ENCODE measurements at places on chromosomes 5 and 9.
A peak's percentile ranks its signal among the peaks of the same experiment; 100 is the strongest.

GRCh38 chr5:151213803-151214613 lies 9.9 kb downstream of the CCDC69 start:
- peak; percentile 91 for DNase-seq

- no peak for DNase-seq
Observed at GRCh38 chr5:44619875-44620610, 188.7 kb upstream of the MRPS30 start.

GRCh38 chr9:25678846-25679360 lies 659 bp upstream of the TUSC1 start:
- no peak for DNase-seq

DNA sequence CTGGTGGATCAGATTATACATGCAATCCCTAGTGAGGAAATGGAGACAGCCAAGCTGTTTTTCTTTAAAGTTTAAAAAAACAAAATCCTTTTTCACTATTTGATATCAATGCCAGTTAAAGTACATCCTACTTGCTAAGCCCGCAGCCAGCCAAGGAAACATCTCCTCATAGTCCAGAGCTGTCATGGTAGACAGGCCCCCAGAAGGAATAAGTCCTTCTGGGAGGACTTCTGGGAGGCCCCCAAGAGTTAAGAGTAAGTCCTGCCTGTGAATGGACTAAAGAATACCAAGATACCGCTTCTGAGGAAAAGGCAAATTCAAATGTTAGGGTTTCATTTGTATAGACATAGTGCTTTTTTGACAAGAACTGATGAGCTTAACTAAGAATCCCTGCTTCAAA lies 38.3 kb downstream of the MOCS2 start:
- DNase-seq: no peak

GRCh38 chr5:64682608-64683007 lies 7.7 kb upstream of the SHISAL2B start:
- DNase-seq: no peak

GRCh38 chr9:135787317-135787716 lies 85.3 kb downstream of the KCNT1 start:
- no peak for DNase-seq

GRCh38 chr5:154849791-154850201 lies 607 bp downstream of the FAXDC2 start:
- DNase-seq: no peak

DNA sequence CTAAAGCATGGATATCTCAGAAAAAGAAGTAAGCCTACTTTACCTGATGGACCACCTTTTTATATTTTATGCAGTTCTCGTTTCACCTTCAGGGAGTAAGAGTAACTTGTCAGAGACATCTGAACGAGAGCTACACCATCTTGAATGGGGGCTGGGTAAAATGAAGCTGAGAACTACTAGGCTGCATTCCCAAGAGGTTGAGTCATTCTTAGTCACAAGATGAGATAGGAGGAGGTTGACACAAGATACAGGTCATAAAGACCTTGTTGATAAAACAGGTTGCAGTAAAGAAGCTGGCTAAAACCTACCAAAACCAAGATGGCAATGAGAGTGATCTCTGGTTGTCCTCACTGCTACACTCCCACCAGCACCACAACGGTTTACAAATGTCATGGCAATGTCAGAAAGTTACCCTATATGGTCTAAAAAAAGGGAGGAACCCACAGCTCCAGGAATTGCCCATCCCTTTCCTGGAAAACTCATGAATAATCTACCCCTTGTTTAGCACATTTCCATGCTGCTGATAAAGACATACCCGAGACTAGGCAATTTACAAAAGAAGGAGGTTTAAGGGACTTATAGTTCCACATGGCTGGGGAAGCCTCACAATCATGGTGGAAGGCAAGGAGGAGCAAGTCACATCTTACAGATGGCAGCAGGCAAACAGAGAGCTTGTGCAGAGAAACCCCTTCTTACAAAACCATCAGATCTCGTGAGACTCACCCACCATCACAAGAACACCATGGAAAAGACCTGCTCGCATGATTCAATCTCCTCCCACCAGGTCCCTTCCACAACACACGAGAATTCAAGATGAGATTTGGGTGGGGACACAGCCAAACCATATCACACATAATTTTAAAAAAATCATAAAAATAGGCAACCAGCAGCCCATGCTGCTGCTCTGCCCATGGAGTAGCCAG lies 62.5 kb downstream of the GIN1 start:
- no peak for DNase-seq

DNA sequence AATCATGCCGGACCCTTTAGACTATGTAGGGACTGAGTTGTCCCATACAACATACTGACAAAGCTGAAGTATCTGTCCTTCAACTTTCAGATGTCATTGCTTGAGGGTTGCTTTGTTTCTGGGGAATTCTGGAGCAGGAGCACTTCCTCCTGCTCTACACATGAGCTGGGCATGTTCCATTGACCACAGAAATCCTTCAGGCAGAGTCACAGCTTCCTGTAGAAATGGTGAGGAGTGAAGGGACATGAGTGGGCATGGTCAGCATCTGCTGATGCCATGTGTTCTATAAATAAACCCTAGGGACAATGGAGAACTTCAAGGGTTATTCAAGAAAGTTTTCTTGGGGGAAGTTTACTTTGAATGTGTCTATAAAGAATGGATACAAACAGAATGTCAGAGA lies 296.6 kb upstream of the FBXL7 start:
- DNase-seq: no peak

GRCh38 chr5:121415270-121415669 lies 436.4 kb upstream of the FTMT start:
- no peak for DNase-seq

GRCh38 chr5:31273631-31274378 lies 80.3 kb downstream of the CDH6 start:
- DNase-seq: no peak

DNA sequence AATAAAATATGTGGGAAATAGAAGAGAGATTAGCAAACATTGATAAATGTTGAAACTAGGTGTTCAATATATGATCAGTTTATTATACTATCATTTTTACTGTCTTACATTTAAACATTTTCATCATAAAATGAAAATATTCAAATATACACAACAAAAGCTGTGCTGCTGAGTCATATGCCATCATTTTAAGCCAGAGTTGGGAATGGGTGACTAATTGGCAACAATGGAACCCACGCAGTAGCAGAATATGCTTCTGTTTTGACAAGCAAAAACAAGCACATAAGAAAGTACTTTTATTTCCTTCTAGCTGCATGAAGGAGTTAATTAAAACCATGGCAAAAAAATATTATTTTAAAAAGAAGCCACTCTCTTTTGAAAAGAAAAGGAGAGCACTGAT lies 340.0 kb upstream of the EDIL3 start:
- DNase-seq: no peak

- no peak for DNase-seq
Observed at GRCh38 chr5:66813306-66813705, 217.1 kb downstream of the MAST4 start.

GRCh38 chr5:155532621-155533311 lies 519.2 kb downstream of the KIF4B start:
- no peak for DNase-seq

GRCh38 chr9:132983491-132984201 lies 5.2 kb downstream of the GFI1B start:
- no peak for DNase-seq

DNA sequence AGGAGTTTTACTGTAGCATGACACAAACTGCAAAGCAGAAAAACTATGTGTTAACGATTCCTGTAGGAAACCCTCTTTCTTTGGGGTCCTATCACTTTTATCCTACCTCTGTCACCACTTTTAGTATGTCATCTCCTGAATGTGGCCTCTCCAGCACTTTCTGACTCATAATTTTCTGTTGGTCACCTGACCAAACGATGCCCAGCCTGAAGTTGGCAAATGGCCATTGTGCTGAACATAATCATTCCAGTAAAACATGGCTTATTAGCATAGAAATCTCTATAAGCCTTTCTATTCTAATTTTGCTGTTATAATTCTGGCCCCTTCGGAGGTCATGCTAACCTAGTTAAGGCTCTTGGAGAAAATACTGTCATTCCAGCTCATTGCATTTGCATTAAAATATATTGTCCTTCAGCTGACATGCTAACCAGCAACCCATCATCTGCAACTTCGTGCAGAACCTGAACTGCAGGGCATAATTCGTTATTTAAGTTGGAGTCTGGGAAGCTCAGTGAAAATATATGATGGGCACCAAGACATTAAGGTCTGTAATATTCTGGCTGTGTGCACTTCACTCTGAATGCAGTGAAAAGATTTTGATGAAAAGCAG lies 140.3 kb downstream of the NMUR2 start:
- no peak for DNase-seq

DNA sequence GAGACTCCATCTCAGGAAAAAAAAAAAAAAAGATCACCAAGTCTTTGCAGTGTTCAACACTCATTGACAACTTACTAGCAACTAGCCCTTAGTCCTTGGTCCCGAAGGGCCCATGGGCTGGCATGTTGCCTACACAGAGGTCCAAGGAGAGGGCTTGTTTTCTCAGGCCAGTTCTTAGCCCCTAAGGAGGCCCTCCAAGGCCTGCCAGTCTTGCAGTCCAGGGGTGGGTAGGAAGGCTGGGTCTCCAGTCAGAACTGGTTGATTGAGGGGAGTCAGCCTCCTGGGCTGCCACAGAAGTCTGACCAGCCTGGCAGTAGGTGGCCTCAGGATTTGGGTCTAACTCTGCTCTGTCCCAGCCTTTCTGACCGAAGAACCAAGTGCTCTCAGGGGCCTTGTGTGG lies 32.7 kb downstream of the IER5L start:
- DNase-seq: no peak

GRCh38 chr5:36985387-36985786 lies 108.8 kb downstream of the NIPBL start:
- no peak for DNase-seq

GRCh38 chr5:173534664-173535063 lies 81.8 kb downstream of the BOD1 start:
- no peak for DNase-seq

- DNase-seq: no peak
Observed at GRCh38 chr9:131237291-131237690, 39.0 kb downstream of the FAM78A start.

DNA sequence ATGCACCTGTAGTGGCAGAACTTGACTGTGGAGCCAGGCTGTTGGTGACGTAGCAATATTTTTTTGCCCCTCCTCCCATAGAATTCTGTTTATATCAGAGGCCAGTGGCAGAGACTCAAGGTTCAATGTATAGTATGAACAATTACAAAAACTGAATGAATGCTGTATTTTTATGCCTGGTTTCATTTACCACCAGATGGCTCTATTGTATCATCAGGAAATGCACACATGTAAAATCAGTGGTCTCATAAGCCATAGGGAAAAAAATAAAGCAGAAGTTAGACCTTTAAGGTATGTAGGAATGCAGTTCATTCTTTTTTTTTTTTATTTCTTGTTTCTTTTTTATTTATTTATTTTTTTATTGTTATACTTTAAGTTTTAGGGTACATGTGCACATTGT lies 43.6 kb downstream of the CCDC192 start:
- DNase-seq: no peak

- DNase-seq: no peak
Observed at GRCh38 chr5:67031057-67031443, 165.5 kb downstream of the CD180 start.

DNA sequence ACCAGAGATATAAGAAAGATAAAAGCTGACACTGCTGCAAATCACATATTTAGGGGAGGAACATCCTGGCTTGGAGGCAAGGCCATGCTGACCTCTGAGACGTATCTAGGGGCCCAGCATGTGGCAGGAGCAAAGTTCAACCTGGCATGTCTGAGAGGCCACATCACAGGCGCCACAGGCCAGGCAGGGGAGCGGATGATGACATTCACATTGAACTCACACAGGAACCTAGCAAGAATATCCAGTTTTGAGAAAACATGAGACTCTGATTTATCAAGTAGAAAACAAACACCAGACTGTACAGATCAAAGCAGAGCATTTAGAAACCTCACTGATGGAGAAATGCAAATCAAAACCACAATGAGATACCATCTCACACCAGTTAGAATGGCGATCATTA lies 64.2 kb upstream of the STK32A start:
- no peak for DNase-seq

GRCh38 chr9:97985058-97985861 lies 2.1 kb downstream of the ANP32B start:
- peak; percentile 35 for DNase-seq

DNA sequence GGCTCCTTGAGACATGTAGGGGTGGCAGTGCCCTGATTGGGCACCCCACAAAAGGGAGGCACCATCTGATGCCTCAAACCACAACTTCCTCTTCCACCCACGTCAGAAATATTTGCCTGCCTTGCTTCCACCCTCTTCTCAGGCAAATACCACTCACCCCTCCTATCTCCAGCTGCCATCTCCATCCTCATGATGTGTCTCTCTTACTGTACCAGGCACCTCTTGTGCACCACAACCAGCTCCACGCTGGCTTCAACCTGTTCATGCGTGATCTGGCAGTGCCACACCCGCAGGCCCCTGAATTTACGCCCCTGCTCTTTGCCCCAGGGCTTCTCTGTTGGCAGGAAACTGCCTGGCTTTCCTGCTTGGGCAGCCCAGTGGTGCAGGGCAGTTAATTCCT lies 87.8 kb upstream of the HSPA9 start:
- DNase-seq: no peak

DNA sequence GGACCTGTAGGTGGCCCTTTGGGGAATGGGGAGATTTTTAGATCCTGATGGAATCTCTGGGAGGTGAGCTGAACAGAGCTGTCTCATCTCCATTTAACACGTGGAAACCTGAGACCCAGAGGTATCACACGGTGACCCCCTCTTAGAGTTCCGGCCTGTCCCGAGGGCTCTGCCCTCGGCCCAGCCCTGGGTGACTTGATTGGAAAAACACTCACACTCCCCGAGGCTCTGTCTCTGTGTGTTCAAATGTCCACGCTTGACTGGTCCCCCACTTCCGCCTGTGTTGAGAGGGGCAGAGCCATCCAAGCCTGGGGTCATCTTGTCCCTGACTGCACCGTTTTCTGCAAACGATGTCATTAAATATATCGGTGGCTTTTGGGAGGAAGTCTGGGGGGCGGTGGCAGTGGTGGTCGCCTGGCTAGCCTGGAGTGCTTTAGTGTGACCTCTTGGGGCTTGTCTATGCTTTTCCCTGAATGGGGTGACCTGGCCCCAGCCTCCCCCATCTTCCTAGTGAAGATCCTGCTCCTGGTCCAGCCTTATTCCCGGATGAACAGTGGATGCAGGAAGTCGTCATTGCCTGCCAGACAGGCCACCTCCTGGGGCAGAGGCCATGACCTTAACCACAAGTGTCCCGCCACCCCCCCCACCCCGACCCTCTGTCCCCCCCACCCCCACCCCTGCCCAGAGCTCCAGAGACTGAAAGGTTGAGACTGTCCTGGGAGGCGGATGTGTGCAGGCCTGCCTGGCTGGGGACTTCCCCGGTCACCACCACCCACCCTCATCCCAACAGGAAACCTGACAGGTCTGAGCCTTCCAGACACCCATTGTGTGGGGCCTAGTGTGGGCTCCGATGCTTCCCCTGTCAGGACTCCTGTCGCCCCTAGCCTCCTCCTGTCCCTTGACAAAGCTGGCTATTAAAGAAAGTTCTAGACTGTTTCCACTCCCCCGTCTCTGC lies 5.3 kb upstream of the DAB2IP start:
- DNase-seq: no peak

All from CD4-positive, alpha-beta T cell treated with Interleukin-6 at 100 ng/mL for 8 hours (primary cell).